ENCODE measurements at places on chromosomes 5 and 9.

GRCh38 chr5:170510559-170510958, 6.7 kb downstream of the KCNIP1 start:
- no peak for DNase-seq

GRCh38 chr9:116870566-116870965, 183.5 kb downstream of the TRIM32 start:
- peak; percentile 48 for DNase-seq

- DNase-seq: no peak
These were observed 109.6 kb downstream of the BAAT start for GRCh38 chr9:101274971-101275768.

DNA sequence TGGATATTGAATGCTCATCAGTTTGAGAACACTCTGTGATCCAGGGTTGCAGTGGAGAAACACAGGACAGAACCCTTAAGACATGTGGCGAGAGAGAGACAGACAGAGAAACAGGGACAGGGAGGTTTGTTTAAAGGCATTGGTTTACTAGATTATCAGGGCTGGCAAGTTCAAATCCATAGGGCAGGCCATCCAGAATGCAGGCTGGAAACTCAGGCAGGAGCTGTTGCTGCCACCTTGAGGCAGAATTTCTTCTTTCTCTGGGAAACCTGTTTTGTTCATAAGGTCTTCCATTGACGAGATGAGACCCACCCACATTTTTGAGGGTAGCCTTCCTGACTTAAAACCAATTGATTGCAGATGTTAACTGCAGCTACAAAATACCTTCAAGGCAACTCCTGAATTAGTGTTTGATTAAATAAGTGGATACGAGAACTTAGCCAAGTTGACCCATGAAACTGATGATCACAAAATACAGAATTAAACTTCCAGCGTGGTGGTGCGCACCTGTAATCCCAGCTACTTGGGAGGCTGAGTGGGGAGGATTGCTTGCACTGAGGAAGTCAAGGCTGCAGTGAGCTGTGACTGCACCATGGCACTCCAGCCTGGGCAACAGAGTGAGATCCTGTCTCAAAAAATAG, 55.9 kb downstream of the NSUN2 start:
- DNase-seq: peak; percentile 67

DNA sequence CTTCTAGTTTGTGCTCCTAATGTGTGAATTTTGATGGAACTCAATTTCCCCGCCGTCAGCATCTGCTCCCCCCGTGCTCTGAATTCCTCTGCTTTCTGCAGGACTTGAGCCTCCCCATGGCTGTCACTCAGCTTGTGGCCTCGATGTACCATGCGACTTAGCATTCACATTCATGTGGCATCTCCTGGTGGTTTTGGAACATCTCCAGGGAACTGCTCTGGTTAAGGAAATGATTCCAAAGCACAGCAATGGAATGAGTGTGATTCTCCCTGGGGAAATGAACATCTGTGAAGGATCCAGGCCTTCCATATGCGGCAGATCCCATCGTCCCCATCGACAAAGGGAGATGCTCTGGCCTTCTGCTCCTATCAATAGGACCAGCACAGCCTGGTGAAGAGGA, 119.0 kb downstream of the ENTREP1 start:
- no peak for DNase-seq

DNA sequence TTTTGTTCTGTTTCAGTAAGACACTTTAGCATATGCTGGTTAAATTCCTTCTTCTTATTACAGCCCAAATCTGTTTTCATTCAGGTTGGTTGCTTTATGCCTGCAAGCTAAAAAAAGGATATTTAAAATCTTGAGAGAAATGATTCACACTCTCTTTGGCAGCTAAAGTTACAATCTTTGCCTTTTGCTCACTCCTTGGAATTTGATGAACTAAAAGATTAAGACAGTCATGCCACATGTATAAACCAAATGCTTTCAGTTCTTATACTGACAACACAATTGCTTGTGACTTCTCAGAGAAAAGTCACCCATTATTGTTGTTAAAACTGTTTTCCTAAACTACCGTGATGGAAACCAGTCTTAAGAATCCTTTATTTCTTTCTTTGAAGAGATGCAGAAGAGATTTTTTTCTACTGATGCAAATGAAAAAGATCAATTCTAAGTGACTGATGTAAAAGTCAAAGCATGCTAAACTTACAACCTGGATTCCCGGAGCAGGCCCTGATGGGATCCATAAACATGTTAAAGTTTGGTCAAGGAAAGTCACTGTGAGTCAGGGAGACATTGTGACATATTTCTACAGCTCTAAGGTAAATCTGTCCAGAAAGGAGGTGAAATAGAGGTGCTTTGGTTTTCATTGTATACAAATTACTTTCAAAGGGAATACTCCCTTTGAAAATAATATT, 144.2 kb upstream of the CDH10 start:
- DNase-seq: no peak

DNA sequence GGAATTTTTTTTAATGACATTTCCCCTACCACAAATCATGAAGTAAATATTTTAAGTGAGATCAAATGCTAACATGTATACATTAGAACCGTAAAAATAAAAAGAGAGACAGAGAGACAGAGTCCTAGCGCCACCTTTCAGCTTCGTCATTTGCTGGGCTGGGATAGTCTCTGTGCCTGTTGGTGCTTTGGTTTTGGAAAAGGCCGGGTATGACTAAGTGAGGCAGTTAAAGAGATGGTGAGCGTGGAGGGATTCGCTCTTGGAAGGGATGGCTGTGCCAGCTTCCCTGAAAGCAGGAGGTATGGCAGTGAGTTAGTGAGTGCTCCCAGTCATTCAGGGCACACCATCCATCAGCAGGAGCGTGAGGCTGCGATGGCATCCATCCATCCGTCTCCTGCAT, 729.6 kb upstream of the WWC1 start:
- DNase-seq: no peak

GRCh38 chr5:33563530-33563929, 122.8 kb downstream of the TARS1 start:
- no peak for DNase-seq

- DNase-seq: no peak
These were observed 1.2 kb upstream of the SLC25A51 start for GRCh38 chr9:37905131-37905505.

- DNase-seq: no peak
These were observed 15.8 kb upstream of the KIF4B start for GRCh38 chr5:154997746-154998145.

GRCh38 chr5:87347841-87348240, 64.9 kb downstream of the CCNH start:
- DNase-seq: no peak

GRCh38 chr5:135455876-135456237, 3.7 kb upstream of the TIFAB start:
- DNase-seq: no peak

DNA sequence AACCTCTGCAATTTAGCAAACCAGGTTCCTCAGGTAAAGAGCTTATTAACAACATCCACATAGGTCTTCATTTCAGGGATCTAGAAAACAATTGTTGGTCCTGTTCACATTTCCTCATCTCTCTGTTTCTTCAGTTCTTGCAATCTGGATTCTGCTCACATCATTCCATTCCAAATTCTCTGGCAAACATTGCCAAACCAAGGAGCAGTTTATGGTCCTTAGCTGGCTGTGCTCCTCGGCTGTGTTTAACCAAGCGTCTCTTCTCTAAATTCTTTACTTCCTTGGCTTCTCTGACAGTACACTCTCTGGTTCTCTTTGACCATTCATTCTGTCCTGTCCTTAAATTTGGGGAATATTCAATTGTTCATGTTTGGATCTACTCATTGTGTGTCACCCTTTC, 65.8 kb upstream of the RANBP3L start:
- no peak for DNase-seq

GRCh38 chr9:652914-653313, 188.6 kb upstream of the DMRT1 start:
- no peak for DNase-seq

DNA sequence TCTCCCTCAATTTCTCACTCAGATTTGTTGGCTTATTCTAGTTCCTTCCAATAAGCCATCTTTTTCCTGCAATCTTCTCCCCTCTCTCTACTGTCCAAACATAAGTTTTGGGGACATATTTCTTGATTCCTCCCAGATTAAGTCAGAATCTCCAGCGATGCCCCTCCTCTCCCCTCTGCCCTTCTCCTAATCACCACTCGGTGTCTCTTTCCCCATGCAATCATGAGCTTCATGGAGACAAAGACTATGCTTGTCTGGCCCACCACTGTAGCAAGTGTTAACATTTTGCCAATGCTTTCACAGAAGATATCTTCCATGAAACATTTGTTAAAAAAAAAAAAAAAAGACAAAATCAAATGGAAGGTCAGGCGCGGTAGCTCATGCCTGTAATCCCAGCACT, 42.4 kb downstream of the PDE6A start:
- DNase-seq: peak; percentile 43

GRCh38 chr5:10580531-10581423, 16.9 kb downstream of the ANKRD33B start:
- DNase-seq: no peak

DNA sequence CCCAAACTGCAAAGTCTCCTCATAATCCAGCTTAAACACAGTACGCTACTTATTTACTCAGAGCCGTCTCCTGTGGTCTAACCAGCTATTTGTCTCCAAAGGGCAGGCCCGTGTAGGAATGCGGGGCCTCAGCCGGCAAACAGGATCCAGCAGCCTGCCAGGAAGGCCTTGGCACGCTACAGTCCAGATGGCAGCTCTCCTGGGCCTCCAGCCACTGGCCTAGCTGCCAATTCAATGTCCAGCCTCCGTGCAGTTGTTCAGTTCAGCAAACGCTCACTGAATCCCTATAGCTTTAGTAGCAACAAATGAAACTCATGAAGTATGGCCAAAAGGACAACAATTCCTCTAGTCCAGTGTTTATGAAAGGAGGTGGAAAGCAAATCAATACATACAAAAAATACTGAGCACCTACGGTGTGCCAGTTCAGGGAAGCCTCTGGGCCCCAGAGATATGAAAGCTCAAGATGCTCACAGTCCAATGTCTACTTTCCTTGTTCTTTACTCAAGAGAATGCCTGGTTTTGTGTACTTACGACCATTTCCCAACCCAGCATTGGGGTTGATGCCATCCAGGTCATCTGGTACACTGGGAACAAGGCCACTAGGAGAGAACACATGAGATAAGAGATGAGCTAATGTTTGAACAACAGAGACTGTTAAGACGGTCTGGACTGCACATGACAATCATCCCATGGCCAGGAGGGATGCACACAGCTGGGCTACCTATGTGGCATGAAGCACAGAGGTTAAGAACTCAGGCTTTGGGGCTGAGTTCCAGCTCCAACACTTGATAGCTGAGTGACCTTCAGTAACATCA, 8.3 kb downstream of the CDK5RAP2 start:
- DNase-seq: no peak

DNA sequence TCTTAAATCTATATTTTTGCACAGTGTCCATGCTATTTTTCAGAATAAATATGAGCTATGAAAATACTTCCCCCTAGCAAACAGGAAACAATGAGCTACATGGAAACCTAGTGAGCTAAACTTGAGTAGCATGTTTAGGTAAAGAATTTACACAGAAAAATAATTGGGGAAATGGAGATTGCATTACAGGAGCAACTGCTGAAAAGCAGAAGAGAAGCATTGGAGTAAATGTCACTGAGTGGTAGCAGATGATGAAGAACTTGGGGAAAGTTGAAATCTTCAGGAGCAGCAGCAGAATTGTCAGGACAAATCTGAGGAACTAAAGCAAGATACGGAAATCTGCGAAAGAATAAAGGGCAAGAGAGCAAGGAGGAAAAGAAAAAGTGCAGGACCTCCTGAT, 610.3 kb downstream of the TLE1 start:
- no peak for DNase-seq

GRCh38 chr5:126801992-126802294, 25.0 kb downstream of the LMNB1 start:
- no peak for DNase-seq

GRCh38 chr5:24623031-24623430, 21.7 kb downstream of the CDH10 start:
- no peak for DNase-seq

GRCh38 chr5:169534939-169535338, 48.6 kb upstream of the SPDL1 start:
- no peak for DNase-seq

DNA sequence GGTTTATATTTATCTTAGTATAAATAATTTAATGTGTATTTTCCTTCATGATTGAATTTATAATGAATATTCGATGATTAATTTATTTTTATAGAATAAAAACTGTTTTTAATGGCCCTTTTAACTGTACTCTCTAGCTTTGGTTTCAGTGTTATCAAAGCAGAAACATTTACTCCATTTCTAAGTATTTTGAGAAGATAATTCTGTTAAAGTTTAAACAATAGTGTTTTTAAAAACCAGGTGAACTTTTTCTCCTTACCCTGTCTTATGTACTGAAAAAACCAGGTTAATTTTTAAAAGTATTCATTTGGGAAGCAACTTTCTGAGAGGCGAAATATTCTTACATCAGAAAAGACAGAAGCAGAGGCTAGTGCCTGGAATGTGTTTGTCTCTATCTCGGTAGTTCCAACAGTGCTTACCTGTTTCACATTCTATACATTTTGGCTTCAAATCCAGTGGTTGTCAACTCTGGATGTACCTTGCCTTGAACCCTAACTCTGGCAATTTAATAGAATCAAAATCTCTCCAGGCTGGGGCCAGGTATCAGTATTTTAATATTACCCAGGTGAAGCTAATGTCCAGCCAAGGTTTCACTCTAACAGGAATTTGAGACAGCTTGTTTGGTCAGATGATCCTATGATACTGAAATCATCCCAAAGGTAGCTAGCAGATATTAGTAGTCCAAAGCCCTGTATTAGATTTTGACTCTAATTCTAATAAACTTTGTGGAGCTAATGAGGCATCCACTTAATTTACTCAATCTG, 434.4 kb downstream of the PDE4D start:
- no peak for DNase-seq

GRCh38 chr9:78103971-78104433, 72.4 kb upstream of the GNAQ start:
- DNase-seq: no peak

GRCh38 chr5:31487506-31487905, 44.4 kb downstream of the DROSHA start:
- DNase-seq: no peak

GRCh38 chr5:93894601-93895354, 153.4 kb upstream of the POU5F2 start:
- DNase-seq: no peak

GRCh38 chr9:89881431-89881830, 276.6 kb downstream of the GADD45G start:
- no peak for DNase-seq

GRCh38 chr5:73446631-73447529, 1.7 kb downstream of the FOXD1 start:
- peak; percentile 27 for DNase-seq

DNA sequence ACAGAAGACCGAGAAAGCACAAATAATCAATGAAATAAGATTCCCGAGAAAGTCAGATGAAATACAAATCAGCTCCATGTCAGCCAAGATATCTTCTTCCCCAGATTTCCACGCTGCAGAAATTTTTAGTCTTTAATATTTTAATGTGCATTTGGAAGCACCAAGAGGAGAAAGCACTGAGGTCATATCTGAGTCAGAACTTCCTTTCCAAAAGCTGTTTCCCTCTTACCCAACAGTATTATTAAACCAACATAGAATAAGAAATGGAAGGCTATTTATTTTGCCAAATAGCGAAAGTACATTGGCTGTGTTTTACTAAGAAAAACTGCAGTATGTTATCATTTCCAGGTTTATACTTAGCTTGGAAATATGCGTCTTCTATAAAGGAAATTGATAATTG, 772.1 kb upstream of the CDH9 start:
- no peak for DNase-seq

- no peak for DNase-seq
These were observed 8.9 kb downstream of the ARAP3 start for GRCh38 chr5:141672841-141673813.

GRCh38 chr5:138138949-138139780, at the start of gene NME5:
Gene NME5, minus strand, starts transcription at chr5:138139428. Its CDS starts 648 bp downstream, at chr5:138138780.
- DNase-seq: peak; percentile 83

All from iPS-NIHi11 (cell line).